Spinal cord (tissue), 10 donors: ENCODE measurements at places on chromosomes 7 and 10.

- no peak for DNase-seq
These were observed 33.9 kb downstream of the ASB13 start for GRCh38 chr10:5632446-5632845.

DNA sequence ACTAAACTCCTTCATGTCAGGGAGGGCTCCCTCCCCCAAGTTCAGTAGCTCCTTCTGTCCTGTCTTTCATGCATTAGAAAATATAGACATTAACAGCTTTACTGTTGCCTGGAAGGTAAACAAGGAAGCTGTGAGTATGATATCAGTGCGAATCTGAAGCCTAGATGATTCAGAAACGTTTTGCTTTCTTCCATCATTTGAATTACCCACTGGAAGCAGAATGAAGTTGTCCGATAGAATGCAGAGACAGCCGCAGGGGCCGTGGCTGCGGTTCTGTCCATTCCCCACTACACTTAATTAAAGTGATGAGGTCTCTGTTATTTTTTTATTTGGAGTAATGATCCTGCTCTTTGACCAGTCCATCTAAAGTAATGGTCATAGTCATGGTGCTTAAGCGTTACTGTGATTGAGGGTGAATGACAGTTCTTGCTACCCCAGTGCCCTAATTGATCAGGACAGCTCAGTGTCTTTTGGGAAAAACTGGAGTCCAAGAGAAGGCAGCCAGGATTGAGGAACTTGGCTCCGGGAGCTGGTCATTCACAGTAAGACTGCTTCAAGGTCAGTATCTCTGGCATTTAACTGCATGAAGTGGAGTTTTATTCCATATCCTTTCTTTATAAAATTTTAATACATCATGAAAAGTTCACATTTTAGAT is 69.9 kb downstream of the PTPRE start:
- DNase-seq, result no peak

- DNase-seq, result peak; percentile 94
These were observed 10.0 kb upstream of the CHCHD1 start for GRCh38 chr10:73771722-73772280.

- no peak for DNase-seq
These were observed 268.6 kb upstream of the KLF14 start for GRCh38 chr7:131002600-131002999.

GRCh38 chr10:1896153-1896552 is 158.8 kb upstream of the ADARB2 start:
- no peak for DNase-seq

GRCh38 chr7:49327155-49327554 is 402.8 kb downstream of the CDC14C start:
- DNase-seq, result no peak

DNA sequence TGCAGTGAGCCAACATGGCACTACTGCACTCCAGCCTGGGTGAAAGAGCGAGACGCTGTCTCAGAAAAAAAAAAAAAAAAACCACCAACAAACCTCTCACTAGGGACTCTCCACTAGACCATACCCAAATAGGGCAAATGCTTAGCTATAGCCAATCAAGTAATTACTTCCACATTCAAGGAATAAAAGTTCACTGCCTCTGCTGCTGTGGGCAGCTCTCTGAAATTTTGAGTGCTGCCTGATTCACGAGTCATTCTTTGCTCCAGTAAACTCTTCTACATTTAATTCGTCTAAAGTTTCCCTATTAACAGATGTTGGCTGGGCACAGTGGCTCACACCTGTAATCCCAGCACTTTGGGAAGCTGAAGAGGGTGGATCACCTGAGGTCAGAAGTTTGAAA is 4.7 kb upstream of the NRBF2 start:
- no peak for DNase-seq

DNA sequence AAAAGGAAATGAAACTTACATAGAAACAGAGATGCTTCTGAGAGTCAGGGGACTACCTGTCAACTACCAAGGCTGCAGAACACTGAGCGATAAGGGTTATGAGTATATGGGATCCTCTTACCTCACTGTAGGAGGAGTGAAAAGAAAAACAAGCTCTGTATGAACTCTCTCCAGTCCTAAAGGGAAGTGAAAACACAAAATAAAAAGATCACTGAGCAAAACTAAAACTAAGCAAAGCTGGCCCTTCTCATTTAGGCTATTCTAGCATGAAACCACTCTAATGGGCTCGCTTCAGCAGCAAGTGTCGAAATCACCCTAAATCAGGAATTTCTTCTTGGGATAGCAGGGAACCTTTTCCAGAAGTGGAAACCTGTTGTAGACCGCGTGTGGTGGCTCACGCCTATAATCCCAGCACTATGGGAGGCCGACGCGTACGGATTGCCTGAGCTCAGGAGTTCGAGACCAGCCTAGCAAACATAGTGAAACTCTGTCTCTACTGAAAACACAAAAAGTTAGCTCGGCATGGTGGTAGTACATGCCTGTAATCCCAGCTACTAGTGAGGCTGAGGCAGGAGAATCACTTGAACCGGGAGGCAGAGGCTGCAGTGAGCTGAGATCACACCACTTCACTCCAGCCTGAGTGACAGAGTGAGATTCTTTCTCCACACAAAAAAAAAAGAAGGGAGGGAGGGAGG is 27.0 kb downstream of the DCLRE1C start:
- DNase-seq, result no peak

DNA sequence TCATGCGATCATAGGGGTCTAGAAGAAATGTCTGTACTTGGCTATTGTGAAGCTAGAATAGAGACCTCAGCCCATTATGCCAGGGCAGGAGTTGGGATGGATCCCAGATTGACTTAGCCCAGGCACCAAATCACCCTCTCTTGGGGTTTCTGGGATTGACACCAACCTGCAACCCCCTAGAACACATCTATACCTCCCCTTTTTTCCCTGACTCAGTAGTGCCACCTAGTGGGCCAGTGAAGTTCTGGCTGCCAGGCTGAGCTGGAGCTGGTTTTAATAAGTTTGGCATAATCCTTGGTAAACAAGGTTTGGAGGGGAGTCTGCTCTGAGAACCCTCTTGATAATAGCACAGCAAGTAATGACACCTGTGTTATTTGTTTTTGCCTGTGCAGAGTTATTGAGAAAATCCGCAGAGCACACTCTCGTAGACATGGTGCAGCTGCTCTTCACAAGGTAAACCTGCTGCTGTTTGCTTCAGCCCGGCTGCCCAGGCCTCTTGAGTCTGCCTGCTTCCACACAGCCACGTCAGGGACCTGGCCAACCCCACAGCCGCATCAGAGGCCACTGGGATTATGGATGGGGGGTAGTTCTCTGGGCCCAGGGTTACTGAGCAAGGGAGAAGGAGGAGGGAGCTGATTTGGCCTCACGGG is 43.3 kb upstream of the NFKB2 start:
- DNase-seq, result peak; percentile 90
